SHP77 (cell line): ENCODE measurements at places on chromosomes 7 and 10.

DNA sequence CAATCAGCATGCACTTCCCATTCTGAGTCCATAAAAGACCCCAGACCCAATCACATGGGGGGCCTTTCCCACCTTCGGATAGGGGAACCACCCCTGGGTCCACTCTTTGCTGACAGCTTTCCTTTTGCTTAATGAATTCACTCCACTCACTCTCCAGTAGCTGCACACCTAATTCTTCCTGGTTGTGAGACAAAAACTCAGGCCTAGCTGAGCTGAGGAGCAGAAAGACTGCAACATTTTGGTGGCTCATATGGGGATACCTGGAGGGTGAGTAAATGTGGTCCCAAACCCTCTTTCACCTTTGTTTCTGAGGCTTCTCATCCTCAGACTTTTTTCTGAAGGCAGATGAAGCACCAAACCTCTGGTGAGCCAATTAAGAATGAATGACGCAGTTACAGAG lies 138.1 kb downstream of the WDR11 start:
- DNase-seq, result no peak

DNA sequence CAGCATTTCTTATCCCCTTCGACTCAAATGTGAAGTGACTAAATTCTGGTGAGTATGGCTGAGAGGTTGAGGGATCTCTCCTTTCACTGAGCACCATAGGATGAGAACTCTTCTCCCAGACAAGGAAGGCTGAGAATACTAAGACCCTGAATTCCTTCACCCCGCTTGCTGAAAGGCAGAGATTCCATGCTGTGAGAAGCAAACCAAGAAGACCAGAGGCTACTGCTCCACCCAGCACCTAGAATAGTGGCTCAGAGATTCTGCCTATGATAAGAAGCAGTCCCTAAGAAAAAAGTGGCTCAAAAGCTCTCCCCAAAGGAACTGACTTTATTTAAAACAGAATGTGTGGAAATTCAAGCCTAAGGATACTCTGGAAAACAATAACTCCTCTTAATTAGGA lies 26.7 kb upstream of the WNT2 start:
- no peak for DNase-seq

DNA sequence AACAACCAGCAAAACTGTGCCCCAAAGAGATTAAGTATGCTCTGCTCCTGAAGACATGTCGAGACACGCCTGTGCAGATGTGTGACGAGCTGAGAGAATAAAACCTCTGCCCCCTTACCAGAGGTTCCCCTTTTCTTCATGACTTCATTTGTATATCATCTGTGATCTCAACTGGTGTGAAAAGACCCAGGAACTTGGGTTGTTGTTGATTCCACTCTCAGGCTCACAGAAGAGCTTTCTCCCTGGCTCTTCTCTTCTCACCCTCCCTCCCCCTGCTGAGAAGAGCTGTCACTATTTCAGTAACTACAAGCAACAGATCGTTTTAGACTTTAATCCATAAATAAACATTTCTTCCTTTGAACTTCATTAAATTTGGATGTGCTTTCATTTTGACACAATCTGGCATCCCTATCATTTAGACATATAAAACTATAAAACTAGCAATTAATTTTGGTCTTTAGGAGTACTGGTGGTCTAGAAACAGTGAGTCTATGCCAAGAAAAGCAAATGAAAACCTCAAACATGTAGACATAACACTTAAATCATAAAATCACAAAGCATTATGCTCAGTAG lies 179.3 kb upstream of the FZD8 start:
- DNase-seq, result no peak

GRCh38 chr7:134865001-134865845 lies 85.8 kb downstream of the CALD1 start:
- no peak for DNase-seq

- no peak for DNase-seq
Measured at GRCh38 chr7:80583901-80584300, 54.5 kb upstream of the CD36 start.

DNA sequence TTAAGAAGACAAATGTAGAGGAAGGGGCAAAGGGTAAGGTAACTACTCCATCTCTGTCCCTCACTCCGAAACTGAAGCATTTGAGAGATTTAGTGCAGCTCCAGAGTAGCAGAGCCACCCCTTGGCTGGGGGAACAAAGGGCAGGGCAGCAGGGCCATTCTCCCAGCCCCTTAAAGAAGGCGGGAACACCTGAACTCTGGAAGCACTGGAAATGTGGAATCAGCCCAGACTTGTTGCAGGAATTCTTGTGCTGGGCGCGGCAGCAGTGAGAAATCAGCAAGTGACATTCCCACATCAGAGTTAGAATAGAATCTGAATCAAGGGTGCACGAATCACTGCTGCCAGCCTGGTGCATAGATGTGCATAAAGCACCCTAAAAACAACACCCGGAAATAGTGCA lies 34.4 kb upstream of the GRM8 start:
- no peak for DNase-seq

DNA sequence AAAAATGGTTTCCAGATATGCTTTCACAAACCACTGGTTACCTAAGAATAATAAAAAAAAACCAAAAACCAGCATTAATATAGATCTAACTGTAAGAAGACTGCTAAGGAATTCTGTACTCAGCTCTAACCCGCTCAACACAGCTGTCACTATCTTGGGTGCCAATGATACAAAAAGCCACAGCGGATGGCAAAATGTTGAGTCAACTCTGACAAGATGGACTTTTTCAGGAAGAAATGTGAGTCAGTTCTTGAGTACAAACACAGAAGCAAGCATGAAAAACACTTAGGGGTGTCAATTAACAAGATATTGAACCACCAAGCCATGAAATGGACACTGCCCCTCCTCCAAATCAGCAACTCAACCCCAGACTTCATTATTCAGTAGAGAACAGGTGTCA lies 55.0 kb downstream of the CTTNBP2 start:
- no peak for DNase-seq

GRCh38 chr7:23294549-23295400 lies 4.4 kb upstream of the MALSU1 start:
- no peak for DNase-seq

GRCh38 chr10:869171-869570 lies 62.3 kb downstream of the LARP4B start:
- DNase-seq, result no peak

GRCh38 chr7:31123726-31124125 lies 71.6 kb downstream of the ADCYAP1R1 start:
- no peak for DNase-seq

DNA sequence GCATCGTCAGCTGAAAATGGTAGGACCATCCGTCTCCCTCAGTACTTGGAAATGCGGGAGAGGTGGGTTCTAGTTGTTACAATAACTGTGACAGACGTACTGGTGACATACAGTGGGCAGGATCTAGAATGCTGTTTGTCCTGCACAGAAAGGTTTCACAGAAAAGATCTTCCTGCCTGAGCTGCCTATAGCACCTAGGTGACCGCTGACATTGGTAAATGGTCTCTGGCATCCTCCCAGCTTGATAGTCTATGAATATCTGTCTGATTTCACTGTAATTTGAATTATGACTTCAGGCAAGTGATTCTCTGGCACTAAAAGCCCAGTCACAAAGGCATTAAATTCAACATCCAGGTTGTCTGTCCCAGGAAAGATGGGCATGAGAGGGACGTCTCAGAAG lies 38.2 kb upstream of the CCDC3 start:
- DNase-seq, result no peak

- no peak for DNase-seq
Measured at GRCh38 chr10:13890233-13891127, 303.7 kb downstream of the PRPF18 start.

DNA sequence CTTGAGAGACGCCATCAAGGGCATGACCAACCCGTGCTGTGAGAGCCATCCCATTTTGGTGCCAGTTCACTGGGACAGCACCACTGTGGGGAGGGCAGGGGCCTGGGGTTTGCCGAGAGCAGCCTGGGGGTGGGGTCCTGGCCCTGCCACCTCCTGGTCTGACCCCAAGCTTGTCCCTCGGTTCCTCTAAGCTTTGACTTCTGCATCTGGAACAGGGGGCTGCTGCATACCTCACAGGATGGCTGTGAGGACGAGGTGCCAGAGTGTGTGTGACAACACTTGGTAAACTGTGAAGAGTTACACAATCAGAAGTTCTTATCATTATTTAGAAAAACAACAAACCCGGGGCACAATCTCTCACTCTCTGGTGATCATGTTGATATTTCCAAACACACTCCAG lies 89.9 kb downstream of the CRTAC1 start:
- no peak for DNase-seq

DNA sequence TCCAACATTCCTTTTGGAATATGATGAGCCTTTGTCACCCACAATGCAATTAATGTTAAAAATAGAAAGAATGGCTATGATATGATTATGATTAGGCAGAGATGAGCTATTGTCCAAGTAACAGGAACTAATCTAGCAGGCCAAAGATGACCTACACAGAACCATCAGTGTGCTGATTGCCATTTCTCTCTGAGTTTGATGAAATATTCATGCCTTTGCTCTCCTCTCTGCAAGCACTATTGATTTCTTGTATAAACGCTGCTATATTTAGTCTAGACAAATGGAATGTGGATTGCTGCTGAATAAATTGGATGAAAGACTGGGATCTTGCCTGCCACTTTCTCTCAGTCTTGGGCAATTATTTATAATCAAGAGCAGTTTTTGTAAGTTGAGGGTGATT lies 85.4 kb downstream of the HDAC9 start:
- DNase-seq, result no peak

- DNase-seq, result no peak
Measured at GRCh38 chr7:2650451-2650850, 18.7 kb downstream of the TTYH3 start.

DNA sequence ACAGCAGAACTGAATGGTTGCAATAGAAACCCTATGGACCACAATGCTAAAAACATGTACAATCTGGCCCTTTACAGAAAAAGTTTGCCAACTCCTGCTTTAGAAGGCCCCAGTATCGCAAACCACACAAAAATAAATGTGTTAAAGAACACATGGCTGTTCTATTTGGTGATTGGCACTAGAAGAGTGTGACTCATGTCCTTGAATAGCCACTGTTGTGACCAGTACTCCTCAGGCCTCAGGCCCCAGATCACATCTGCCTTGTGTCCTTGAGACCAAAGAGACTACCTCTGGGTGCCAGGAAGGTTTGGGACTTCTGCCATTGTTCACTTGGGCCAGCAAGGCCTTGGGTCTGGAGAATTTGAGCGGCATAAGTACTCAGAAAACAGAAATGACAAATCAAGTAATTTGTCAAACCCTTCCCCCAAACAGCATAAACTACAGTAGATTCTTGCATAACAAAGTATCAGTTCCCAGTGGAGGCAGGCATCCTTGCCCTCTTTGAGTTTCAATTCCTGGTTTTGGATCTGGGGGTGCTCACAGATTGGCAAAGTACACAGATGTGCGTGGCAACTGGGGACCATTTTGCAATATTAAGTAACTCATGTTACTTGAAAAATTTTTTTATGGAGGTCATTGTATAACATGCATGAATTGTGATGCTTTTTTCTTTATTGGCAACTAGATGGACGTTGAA lies 50.2 kb downstream of the MTURN start:
- no peak for DNase-seq

DNA sequence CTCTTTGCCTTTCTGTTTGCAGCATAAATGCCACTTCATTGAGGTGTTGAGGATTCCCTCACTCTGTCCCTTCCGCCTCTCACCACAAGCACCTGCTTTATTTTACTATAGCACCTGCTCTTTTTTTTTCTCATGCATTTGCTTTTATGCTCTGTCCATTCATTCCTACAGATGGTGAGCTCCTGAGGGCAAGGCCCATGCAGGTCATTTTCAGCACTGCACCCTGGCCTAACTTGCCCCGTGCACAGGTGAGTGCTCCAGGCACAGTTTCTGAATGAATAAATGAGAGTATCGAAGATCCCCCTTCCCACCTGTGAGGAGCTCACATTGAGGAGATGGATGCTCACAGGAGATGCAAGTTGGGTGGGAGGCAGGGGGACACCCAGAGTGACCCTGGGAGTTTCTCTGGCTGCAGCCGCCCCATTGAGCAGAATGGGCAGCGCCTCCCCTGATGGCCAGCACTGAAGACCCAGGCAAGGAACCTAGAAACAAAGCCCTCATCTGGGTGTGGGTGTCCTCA lies 1.2 kb upstream of the AKR1E2 start:
- DNase-seq, result no peak

- no peak for DNase-seq
Measured at GRCh38 chr7:585229-585711, 65.6 kb upstream of the PDGFA start.

DNA sequence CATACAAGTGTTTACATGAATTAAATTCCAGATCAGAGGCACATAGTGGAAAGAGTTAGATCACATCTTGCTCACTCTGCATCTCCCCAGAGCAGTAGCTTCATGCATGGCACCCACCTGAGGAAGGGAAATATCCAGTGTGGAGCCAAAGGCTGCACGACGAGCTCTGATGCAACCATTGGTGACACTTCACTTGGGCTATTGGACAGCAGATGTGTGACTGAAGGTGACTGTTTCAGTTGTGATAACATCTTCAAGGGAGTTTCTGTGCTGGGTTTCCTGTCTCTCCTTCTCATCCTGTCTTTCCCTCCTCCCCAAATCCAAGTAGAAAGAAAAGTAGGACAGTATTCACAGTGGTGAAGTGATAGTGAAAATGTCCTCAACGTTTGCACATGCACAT lies 115.0 kb downstream of the TAF3 start:
- DNase-seq, result no peak

DNA sequence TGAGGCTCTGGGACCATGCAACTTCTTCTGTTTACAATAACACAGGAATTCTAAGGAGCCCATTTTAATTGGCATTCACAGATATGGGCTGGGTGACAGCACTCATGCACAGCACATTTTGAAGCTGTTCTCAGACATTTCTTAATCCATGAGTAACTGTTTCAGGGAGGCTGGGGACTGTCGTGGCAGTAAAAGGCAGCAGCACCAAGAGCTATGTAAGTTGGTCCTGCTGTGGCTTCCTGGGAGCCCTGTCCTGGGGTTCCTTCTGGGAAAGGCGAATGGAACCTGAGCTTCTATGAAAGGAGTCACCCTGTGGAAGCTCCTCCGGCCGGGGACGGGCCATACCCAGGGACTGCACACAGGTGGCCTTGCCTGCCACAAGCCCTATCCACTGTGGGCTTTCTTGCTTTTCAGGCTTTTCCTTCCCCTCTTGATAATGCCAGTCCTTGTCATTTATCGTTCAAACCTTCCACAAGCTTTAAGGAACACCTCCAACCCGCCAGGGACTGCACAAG lies 40.5 kb downstream of the COBL start:
- DNase-seq, result no peak

- DNase-seq, result no peak
Measured at GRCh38 chr7:4240520-4241303, 441.4 kb upstream of the FOXK1 start.

DNA sequence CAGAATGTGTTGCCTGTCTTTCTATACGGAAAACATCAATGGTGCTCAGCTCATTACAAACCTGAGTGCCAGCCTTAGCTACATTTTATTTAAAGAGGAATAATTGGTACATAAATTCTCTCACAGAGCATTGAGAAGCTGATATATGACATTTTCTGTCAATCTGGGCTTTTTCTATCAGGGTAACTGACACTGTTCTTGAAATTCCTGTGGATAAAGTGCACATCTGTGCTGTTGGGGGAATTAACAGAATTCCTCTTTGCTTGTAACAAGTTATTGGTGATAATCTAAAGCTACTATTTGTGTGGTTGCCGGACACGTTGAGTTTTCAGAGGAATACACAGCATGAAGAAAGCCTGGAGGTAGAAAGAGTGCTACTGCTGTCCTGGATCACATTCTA lies 668.6 kb downstream of the SORCS1 start:
- DNase-seq, result no peak
